ENCODE measurements at places on chromosomes 3 and 15.

DNA sequence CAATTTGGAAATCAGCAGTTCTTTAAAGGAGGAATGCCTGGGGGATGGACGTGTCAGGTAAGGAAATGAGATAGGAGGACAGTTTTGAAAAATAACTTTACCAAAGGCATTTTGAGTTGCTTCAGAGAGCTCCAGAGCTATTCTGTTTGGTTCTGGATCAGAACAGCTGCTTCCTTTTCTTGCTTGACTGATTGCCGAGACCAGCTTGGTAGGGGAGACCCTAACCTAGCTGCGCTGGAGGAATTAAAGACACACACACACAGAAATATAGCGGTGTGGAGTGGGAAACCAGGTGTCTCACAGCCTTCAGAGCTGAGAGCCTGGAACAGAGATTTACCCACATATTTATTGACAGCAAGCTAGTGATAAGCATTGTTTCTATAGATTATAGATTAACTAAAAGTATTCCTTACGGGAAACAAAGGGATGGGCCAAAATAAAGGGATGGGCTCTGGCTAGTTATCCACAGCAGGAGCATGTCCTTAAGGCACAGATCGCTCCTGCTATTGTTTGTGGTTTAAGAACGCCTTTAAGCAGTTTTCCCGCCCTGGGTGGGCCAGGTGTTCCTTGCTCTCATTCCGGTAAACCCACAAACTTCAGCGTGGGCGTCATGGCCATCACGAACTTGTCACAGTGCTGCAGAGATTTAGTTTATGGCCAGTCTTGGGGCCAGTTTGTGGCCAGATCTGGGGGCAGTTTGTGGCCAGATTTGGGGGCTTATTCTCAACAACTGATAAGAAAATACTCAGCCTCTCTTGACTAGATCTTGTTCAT is 556.0 kb downstream of the ROBO1 start:
- DNase-seq = no peak

DNA sequence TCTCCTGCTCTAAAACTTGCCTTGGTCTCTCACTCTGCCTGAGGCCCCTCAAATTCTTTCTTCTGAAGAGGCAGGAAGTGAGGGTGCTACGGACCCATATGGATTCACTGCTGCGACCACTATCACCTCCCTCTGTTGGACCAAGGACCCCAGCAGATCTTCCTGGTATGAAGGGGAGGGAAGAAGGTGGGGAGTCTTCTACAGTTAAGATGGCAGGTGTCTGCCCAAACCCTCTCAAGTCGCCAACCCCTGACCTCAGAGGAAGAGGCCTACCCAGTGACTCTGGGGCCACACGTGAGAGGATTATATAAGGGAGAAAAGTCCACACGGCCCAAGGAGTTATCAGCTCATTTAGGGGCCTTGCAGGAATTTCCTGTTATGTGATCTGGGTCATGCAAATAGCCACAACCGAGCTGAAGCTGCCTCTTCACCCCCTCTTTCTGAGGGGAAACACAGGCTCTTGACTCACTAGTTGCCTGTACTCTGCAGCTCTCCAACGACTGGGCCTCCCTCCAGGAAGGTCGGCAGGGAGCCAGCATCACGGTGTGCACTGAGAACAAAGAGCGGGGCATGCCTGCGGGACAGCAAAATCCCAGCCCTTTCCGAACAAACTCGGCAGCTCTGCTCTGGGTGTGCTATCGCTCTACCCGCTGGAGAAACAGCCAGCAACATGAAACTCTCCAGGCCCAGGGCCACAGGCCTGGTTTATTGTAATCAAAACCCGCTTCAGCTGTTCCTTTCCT is 116.0 kb downstream of the XXYLT1 start:
- no peak for DNase-seq

GRCh38 chr3:55491296-55491816 is 4.2 kb upstream of the WNT5A start:
- no peak for DNase-seq

DNA sequence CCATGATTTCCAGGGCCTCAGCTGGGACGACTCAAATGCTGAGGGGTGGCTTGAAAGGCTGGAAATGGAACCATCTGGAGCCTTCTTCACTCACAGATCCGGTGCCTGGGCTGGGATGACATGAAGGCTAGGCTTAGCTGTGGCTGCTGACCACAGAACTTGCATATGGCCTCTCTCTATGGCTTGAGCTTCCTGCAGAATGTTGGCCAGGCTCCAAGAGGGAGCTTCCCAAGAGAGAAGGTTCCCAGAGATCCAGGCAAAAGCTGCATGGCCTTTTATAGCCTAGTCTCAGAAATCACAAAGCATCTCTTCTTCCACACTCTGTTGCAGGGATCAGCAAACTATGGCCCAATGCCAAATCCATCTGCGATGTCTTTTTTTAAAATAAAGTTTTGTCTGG is 44.8 kb downstream of the GATM start:
- DNase-seq = no peak

DNA sequence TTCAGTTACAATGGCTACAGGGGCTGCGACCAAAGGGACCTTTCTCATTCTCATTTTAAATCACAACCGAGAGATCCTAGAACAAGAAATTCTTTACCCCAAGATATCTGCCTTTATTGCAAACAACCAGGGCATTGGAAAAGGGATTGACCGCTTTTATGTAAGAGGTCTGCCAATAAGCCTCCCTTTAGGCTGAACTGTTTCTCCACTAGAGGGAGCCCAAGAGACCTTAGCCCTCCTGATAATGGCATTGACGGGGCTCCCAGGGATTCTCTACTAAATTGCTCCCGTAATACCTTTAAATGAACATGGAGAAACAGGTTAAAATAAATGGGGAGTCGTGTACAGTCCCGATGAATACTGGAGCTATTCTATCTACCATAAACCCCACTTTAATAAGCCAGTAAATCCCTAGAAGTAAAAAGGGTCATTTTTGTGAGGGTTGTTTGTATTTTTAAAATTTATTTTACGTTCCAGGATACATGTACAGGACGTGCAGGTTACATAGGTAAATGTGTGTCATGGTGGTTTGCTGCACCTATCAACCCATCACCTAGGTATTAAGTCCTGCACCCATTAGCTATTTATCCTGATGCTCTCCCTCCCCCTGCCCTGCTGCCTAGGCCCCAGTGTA is 7.5 kb upstream of the IGSF10 start:
- peak; percentile 12 for DNase-seq

DNA sequence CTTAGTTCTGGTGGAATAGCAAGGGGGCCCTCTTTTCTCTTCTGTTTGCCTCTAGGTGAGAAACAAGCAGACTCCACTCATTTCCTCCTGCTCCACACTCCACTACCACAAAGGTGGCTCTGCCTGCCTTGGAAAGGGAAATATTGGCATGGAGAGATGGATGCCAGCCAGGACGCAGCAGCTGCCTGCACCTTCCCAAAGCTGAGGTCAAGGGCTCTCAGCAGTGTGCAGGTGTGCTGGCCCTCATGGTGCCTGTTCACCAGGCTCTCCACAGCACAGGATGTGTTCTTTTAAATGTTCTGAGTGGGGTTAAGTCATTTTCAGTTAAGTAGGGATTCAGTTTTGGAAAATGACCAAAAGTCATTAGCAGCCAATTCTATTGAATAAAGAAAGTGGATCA is 211.2 kb upstream of the STRIT1 start:
- no peak for DNase-seq

GRCh38 chr15:88878720-88879184 is 16.6 kb downstream of the HAPLN3 start:
- peak; percentile 56 for DNase-seq

DNA sequence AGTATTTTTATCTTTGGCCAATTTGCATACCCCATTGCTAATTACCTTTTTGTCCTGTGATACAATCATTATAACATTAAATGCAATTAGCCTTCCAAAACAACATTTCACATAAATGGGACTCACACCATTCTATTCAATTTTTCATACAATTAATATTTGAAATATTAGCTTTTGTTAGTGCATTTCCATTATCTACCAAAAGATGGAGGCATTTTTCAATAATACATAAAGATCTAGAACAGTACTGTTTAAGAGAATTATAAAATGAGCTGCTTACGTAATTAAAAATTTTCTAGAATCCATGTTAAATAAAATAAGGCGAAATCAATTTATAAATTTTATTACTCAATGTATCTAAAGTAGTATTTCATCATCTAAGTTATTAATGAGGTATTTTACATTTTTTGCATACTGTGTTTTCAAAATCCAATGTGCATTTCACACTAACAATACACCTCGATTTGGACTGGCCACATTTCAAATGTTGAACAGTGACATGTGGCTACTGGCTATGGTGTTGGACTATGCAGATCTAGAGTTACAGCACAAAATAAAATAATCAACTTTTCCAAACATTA is 74.3 kb downstream of the TJP1 start:
- DNase-seq = no peak

DNA sequence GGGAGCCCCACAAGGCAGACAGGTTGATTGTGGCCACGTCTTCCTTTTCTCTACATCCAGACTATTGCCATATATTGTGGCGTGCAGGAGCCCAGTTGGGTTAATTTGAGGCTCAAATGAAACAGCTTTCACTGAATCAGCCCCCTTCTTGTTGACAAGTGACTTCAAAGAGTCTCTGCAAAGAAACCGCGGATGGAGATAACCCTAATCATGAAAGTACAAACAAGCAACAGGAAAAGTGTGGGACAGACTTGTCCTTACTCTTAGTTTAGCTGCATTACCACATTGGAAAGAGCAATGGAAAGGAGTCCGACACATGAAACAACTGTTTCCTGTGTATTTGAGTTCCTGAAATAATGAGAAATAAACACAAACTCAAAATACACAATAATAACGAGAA is 3.3 kb downstream of the TMEM40 start:
- no peak for DNase-seq

DNA sequence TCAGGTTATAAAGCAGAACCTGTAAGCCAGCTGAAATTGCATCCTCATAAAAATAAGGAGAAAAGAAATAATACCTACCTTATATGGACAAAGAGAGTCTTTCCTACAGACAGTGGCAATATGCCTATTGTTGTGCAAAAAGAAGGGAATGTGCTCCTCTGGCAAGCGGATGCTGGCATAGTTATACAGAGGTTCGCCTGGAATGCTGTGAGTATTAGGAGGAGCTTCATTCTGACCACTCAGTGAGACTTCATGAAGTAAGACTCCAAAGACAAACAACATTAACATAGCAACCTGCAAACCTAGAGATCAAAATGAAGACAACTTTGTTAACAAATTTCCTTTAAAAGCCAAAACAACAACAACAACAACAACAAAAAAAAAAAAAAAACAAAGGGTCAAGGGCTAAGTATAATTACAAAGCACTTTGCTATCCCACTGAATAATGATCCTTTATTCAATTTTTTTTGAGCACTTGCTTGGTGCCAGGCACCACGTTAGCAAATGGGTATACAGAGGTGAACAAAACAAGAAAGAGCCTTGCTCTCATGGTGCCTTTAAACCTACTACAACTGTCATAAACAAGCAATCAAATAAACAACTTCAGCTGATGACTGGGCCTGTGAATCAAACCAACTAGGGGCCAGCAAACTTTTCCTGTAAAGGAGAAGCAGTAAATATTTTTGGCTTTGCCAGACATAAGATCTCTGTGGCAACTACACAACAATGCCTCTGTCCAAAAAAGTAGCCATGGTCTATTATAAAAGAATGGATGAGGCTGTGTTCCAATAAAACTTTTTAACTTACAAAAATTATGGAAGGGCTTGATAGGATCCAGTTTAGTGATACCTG is 3.7 kb downstream of the EOGT start:
- DNase-seq = no peak

DNA sequence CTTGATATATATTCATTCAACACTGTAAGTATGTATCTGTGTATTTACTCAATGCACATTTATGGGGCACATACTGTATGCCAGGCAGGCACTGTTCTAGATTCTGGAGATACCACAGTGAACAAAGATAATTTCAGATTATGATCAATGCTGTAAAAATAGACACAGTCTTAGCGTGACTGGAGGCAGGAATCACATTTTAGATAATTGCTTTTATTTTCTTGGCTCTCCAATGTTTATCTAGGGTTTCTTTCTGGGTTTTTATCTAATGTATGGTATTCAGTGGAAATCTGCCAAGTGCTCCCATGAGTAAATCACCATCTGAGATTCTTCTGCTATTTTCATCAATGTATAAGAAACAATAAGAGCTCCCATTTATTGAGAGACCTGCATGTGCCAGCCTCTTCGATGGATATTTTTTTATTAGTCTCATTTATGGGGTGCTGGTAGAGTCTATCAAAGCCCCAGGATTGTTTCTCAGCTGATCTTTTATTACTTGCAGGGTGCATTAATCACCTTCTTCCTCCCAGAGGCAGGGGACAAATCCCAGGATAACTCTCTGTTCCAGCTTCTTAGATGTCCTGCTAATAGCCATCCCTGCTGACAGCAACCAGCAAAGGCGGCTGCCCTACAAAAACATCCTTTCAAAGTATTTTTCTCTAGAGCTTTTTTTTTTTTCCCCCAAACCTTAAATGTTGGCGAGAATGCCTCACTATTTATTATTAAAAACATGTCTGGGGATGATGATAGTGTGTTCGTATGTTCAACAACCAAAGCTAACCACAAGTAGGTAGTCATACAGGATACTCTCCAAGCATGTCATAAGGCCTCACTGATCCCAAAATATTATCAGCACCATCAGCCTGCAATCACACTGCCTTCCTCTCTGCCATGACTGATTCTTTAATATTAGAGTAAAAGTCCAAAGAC is 331.0 kb upstream of the RASGRP1 start:
- no peak for DNase-seq
